ENCODE measurements at places on chromosomes 4 and X.
A peak's percentile ranks its signal among the peaks of the same experiment; 100 is the strongest.

DNA sequence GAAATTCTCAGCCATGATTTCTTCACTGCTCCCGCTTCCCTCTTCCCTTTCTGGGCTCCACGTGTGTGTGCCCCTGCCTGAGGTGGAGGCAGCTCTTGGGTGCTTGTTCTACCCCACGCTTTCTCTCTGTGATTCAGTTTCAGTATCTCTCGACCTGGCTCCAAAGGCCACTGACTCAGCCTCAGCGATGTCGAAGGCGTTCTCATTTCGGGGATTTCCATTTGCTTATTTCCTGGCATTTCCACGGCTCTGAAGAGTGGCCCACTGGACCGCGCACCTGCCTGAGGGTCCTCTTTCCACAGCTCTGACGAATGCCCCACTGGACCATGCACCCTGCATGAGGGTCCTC, 52.4 kb downstream of the GAK start:
- no peak for DNase-seq

DNA sequence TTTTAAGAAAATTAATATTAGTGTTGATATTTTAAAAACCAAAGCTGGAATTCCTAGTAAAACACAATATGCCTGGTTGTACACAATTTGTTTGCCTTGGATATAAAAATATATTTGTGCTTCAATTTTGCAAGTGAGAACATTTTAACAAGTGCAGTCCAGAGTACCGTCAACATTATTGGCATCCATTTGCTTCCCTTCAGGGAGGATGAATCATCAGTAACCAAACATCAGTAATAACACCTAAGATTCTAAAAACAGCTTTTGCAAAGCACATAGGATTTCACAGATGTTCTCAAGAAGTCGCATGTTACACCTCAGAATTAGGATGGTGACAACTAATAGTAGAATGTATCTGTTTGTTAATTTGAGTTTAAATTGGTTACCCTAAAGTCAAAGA, 262.6 kb upstream of the BMP3 start:
- DNase-seq = no peak

DNA sequence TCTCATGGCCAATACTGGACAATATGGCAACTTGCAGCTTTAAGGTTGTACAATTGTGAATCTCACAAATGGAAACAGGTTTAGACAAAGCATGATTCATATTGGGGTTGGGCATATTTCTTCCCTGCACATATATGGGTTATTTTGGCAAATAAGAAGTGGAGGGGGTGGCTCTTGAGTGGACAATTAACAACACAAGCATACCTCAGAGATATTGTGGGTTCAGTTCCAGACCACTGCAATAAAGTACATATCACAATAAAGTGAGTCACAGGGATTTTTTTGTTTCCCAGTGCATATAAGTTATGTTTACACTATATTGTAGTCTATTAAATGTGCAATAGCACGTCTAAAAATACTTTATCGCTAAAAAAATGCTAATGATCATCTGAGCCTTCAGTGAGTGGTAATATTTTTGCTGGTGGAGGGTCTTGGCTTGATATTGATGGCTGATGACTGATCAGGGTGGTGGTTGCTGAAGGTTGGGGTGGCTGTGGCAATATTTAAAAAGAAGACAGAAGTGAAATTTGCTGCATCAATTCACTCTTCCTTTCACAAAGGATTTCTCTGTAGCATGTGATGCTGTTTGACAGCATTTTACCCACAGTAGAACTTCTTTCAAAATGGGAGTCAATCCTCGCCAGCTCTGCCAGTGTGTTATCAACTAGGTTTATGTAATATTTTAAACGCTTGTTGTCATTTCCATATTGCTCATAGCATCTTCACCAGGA, 50.5 kb upstream of the OGT start:
- DNase-seq = no peak

GRCh38 chr4:115234405-115235093, 121.1 kb upstream of the NDST4 start:
- DNase-seq = peak; percentile 12

DNA sequence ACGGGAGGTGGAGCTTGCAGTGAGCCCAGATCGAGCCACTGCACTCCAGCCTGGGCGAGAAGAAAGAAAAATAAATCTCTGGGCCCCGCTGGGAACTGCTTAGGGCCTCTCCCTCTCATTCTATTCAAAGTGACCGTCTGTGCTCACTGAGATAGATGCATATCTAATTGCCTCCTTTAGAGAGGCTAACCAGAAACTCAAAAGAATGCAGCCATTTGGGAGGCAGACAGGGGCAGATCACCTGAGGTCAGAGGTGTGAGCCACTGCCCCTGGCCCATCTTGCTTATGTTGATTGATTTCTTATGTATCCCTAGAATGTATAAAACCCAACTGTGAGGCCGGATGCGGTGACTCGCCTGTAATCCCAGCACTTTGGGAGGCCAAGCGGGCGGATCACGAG, 6.2 kb upstream of the CSF2RA start:
- no peak for DNase-seq

All from HL-60 (cell line).